Endothelial cell (in vitro differentiated cells): ENCODE measurements at places on chromosomes 11 and 22. TPM values are rescaled to one million over a fixed set of nuclear protein-coding genes. Genes with fewer than 3 reads are reported as not detected.
A peak's percentile ranks its signal among the peaks of the same experiment; 100 is the strongest.

DNA sequence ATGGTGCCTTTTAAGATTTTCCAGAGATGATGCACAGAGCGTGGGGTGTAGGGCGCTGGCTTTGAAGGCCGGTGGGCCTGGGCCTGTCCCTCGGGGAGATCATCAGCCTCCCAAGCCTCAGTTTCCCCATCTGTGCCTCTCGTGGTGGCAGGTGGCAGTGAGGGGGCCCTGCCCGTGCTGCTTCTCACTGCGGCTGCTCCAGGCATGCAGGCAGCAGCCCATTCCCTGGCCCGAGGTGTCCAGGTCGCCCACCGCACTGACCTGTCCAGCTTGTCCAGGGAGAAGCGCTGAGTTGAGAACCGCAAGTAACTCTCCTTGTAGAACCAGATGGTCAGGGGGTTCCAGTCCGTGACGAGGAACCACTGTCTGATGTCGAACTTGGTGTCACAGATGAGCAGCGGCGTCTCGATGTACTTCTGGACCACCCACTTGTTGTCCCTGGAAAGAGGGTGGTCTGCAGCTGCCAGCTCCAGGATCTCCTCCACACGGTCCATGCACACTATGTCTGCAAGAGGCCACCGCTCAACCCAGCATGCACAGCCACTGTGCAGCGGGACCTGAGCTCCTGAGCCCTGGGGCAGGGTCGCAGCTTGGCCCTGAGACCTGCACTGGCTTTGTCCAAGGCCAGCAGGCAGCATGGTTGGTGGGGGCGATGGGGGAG lies 20.5 kb upstream of the IL17REL start:
- no peaks in the 10 kb centered on the region for H3K36me3 ChIP-seq
- no peaks in the 10 kb centered on the region for H3K4me1 ChIP-seq
- no peaks in the 10 kb centered on the region for H3K27me3 ChIP-seq
- peak; percentile 3 for DNase-seq
- H3K27ac ChIP-seq: no peak overlapping the region

DNA sequence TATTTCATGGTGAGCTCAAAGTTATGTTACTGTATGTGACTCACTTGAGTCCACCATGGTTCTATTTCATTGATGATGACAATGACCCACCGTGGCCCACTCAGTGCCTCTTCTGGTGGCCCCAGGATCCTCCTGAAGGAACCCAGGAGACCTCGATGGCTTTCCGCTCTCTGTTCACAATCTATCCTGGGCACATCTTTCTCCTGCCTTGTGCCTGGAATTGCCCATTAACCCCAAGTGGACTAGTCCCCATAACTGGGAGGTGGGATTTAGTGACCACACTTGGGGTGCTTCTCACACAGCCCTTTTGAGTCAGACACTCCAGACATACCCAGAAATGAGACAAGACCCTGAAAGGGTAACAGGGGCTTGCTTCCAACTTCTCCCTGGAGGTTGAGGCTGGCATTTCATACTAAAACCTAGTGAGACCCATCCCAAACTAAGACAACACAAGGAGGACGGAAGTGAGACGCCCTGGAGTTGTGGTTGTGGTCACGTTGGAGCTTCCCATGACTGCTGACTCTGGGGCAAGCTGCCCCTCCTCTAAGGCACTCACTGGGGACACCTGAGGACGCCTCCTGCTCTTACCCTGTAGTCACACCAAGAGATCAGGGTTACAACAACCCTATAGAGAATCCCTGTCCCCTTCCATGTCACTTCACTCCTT lies 22.1 kb downstream of the IGLL5 start:
- H3K4me1 ChIP-seq: no peaks in the 10 kb centered on the region
- H3K4me3 ChIP-seq: no peak overlapping the region
- H3K27me3 ChIP-seq: peaks cover 3% of the 10 kb centered on the region
- no peaks in the 10 kb centered on the region for H3K36me3 ChIP-seq
- no peak overlapping the region for H3K27ac ChIP-seq
- DNase-seq: no peak

DNA sequence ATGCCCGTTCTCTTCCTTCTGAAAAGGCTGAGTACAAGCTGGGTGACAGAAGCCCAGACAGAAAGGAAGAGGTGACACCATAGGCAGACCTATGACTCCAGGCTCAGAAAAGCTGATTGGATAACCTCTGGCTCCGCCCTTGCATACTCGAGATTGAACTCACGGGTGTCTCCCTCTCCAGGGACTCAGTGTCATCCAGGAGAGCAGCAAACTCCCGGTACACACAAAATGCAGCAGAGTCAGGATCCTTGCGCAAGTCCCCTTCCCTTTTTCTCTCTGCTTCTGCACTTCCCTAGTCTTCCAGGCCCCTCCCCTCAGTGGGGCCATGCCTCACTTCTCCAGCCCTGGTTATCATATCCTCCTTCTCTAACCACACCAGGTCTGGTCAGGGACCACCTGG lies 9.8 kb downstream of the SCN4B start:
- H3K4me3 ChIP-seq: no peak overlapping the region
- H3K4me1 ChIP-seq: peaks cover 20% of the 10 kb centered on the region
- no peaks in the 10 kb centered on the region for H3K36me3 ChIP-seq
- DNase-seq: no peak

GRCh38 chr22:30425616-30426387 lies at the start of gene MTFP1:
MTFP1 (plus strand) TSS chr22:30425768; CDS start chr22:30425880, 112 bp downstream.
- peak within 1 kb of the TSS; percentile 64 for H3K27ac ChIP-seq
- H3K36me3 ChIP-seq: peaks cover 5% of the 10 kb centered on the region
- peaks cover 5% of the 10 kb centered on the region for H3K27me3 ChIP-seq
- peak within 1 kb of the TSS; percentile 94 for H3K4me3 ChIP-seq

- H3K4me1 ChIP-seq: peaks cover 25% of the 10 kb centered on the region
- peaks cover 7% of the 10 kb centered on the region for H3K36me3 ChIP-seq
- H3K27me3 ChIP-seq: peaks cover 53% of the 10 kb centered on the region
- H3K27ac ChIP-seq: no peak within 1 kb of the TSS
- no peak for DNase-seq
These were observed at the start of gene ALX4 for GRCh38 chr11:44309478-44310205. ALX4 (minus strand) TSS chr11:44310139; CDS start chr11:44310062, 77 bp downstream.

DNA sequence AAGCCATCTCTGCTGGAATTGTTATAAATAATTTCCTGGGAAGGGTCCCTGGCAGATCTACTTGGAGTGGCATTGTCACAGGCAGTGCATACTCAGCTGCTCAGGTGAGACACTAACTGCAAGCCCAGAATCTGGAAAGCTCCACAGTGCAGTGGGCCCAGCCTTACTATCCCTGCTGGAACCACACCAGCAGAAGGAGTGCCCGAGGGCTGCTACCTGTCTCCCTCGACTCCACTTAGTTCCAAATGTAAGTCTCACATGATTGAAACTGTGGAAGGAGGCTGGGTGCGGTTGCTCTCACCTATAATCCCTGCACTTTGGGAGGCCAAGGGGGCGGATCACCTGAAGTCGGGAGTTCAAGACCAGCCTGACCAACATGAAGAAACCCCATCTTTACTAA lies 14.3 kb upstream of the SYVN1 start:
- no peaks in the 10 kb centered on the region for H3K4me1 ChIP-seq
- no peak overlapping the region for H3K27ac ChIP-seq
- no peaks in the 10 kb centered on the region for H3K36me3 ChIP-seq
- no peak overlapping the region for H3K4me3 ChIP-seq

GRCh38 chr11:3942160-3942955 lies 86.9 kb downstream of the STIM1 start:
- no peaks in the 10 kb centered on the region for H3K27me3 ChIP-seq
- H3K27ac ChIP-seq: no peak overlapping the region
- no peak overlapping the region for H3K4me3 ChIP-seq
- no peak for DNase-seq
- H3K36me3 ChIP-seq: no peaks in the 10 kb centered on the region

GRCh38 chr22:48754611-48755058 lies 1073.0 kb downstream of the BRD1 start:
- no peaks in the 10 kb centered on the region for H3K4me1 ChIP-seq
- H3K4me3 ChIP-seq: no peak overlapping the region
- H3K36me3 ChIP-seq: no peaks in the 10 kb centered on the region
- no peak for DNase-seq
- H3K27me3 ChIP-seq: peaks cover 15% of the 10 kb centered on the region

DNA sequence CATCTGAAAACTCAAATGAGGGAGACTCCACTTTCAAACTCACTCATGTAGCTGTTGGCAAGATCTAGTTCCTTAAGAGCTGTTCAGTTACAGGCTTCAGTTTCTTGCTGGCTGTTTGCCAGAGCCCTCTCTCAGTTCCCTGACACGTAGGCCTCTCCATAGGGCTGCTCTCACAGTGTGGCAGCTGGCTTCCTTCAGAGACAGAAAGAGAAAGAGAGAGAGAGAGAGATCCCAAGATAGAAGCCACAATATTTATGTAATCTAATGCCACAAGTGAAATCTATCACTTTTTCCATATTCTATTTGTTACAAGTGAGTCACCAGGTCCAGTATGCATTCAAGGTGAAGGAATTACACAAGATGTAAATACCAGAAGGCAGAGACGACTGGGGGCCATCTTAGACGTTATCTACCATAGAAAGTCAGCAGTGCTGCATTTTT lies 168.8 kb downstream of the RCN1 start:
- H3K4me1 ChIP-seq: peaks cover 2% of the 10 kb centered on the region
- H3K36me3 ChIP-seq: no peaks in the 10 kb centered on the region
- peaks cover 3% of the 10 kb centered on the region for H3K27me3 ChIP-seq
- DNase-seq: no peak
- no peak overlapping the region for H3K4me3 ChIP-seq

- peaks cover 7% of the 10 kb centered on the region for H3K27me3 ChIP-seq
- no peak for DNase-seq
- no peaks in the 10 kb centered on the region for H3K36me3 ChIP-seq
- H3K4me1 ChIP-seq: no peaks in the 10 kb centered on the region
- H3K27ac ChIP-seq: no peak overlapping the region
- H3K4me3 ChIP-seq: no peak overlapping the region
These were observed 1.1 kb upstream of the LRRC75B start for GRCh38 chr22:24593836-24594568.

DNA sequence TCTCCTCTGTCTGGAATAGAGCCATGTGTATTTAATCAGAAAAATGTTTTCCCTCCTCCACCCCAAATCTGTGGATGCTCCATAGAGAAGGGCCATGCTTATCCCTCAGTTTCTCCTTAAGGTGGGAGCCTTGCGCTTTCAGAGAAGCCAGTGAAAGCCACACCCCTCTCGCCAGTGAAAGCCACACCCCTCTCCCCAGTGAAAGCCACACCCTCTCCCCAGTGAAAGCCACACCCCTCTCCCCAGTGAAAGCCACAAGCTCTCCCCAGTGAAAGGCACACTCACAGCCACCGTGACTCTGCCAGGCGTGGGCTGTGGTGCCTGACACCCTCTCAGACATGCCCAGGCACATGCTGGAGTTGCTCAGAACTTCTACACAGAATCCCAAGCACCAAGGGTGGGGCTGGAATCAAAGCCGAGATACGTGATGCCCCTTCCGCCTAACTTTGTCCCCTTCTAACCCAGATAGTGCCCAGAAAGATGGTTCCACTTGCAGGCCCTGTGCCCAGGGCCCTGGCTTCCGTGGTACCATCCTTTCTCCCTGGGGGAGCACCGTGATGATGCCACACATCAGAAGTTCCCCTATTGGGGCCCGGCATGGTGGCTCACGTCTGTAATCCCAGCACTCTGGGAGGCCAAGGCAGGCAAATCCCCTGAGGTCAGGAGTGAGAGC lies 16.5 kb upstream of the PRR5 start:
- peaks cover 11% of the 10 kb centered on the region for H3K27me3 ChIP-seq
- peaks cover 3% of the 10 kb centered on the region for H3K36me3 ChIP-seq
- H3K27ac ChIP-seq: no peak overlapping the region
- peaks cover 9% of the 10 kb centered on the region for H3K4me1 ChIP-seq
- H3K4me3 ChIP-seq: no peak overlapping the region

DNA sequence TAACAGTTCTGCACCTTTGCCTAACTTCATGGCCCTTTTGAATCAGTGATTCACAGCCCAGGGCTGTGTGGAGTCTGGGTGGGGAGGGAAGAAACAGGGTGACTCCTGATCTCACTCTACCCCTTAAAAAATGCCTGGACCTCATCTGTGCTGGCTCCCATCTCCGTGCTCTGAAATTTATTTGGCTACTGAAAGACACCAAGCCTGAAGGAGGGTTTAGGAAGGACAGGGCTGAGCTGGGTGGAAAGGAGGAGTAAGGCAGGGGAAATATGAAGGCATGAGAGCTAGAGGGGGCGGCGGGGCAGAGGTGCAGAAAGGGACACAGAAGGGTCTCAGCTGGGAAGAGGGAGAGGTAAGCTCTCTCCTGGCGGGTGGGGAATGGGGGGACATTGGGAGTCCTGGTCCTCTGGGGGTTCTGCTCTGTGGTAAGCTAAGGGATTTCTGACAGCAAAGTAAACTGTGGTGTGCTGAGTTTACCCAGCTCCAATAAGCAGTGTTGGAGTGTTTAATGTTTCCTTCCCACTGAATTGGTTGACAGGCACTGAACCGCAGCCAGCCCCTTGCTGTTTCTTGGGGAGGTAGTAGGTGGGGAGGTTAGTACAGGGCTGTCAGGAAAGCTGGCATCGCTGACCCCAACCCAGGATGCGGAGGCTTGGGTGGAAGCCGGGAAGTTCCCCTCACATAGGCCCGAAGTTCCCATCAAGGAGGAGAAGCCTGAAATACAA lies 71.1 kb downstream of the RPUSD4 start:
- H3K4me3 ChIP-seq: no peak overlapping the region
- H3K4me1 ChIP-seq: peaks cover 9% of the 10 kb centered on the region
- no peak overlapping the region for H3K27ac ChIP-seq
- no peaks in the 10 kb centered on the region for H3K36me3 ChIP-seq

GRCh38 chr11:30125456-30125855 lies 105.4 kb upstream of the FSHB start:
- no peaks in the 10 kb centered on the region for H3K4me1 ChIP-seq
- no peak overlapping the region for H3K4me3 ChIP-seq
- no peaks in the 10 kb centered on the region for H3K27me3 ChIP-seq
- H3K36me3 ChIP-seq: no peaks in the 10 kb centered on the region

- no peak overlapping the region for H3K27ac ChIP-seq
- peaks cover 30% of the 10 kb centered on the region for H3K4me1 ChIP-seq
- H3K36me3 ChIP-seq: no peaks in the 10 kb centered on the region
- peaks cover 19% of the 10 kb centered on the region for H3K27me3 ChIP-seq
These were observed 53.7 kb downstream of the CD6 start for GRCh38 chr11:61024938-61025820.

GRCh38 chr11:112162761-112163546 lies 940 bp downstream of the IL18 start:
- no peak for DNase-seq
- peaks cover 22% of the 10 kb centered on the region for H3K4me1 ChIP-seq
- no peak overlapping the region for H3K4me3 ChIP-seq
- H3K27me3 ChIP-seq: no peaks in the 10 kb centered on the region

Gene TIGD3
- total RNA-seq: 0.44 TPM

Gene KRTAP5-3
- total RNA-seq: not detected

Gene OR8G1
- total RNA-seq: 0.13 TPM

Gene TMEM218
- total RNA-seq: 11.4 TPM

Gene APOBEC3B
- total RNA-seq: 1.0 TPM

Gene RFPL1
- total RNA-seq: not detected

Gene MAP6
- 0.26 TPM for total RNA-seq

Gene OR8A1
- 0.46 TPM for total RNA-seq

Gene CWC15
- total RNA-seq: 84.1 TPM

Gene APLP2
- total RNA-seq: 815 TPM
